Foreskin melanocyte (primary cell): ENCODE measurements at places on chromosomes 2 and 18.

DNA sequence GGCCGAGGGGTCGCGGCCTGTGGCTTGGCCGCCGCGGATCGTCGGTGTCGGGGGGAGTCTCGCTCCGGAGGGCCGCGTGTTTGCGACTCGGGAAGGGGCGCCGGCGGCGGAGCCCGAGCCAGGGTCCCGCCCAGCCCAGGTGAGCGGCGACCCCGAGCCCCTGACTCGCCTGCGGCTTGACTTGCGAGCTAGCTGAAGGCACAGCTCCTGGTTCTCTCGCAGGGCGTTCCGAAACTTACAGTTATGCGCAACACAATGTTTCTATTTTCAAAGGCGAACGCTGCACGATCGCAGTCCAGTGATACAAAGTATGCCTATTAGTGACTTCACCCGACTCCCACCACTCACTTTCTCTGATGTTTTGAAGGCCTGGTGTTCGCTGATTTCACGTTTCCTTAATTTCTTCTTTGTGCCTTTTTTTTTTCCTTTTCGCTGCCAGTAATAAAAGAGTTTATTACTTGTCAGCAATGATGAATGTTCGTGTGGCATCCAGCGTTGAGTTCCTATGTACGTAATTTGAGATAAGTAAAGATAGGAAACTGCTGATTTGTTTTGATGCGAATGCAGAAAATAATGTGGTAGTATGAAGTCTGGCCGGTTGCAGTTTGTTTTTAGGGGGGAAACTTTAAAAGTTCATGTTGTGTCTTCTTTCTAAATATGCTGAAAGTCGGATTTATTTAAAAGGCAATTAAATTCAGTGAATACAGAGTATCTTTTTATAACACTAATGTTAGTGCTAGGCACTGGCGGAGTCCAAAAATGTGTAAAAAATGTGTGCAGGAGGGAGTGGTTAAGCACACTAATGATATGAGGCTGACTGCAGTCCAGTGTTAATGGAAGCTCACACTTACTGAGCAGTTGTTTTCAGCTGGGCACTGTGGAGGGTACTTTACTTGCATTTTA is 706 bp downstream of the UBXN2A start:
- DNase-seq, result peak; percentile 52

DNA sequence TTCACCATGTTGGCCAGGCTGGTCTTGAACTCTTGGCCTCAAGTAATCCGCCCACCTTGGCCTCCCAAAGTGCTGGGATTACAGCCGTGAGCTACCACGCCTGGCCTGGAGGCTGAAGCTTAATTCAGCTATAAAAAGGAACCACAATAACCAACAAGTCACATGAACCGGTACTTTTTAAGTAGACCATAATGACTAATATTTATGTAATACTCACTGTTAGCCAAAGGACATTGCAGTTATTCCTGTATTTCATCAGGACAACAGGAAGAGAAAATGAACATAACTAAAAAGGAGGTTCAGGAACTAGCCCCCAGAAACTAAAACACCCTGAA is 49.0 kb upstream of the TMEM87B start:
- peak; percentile 38 for DNase-seq

DNA sequence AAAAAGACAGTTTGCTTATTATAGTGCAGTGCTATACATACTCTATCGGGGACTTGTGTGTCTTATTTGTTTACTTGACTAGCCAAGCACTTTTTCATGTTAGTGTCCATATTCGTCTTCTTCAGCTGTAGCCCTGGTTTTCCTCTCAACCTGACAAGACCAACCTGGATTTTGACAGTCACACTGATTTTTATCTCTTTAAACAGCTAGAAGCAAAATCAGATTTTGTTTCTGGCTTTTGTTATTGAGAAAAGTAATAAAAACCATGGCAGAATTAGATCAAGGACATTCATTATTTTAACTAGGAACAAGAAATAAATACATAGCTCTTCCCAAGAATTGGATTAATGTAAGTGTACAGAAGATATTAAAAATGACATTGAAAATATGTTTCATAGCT is 56.8 kb downstream of the SPATS2L start:
- DNase-seq, result no peak

DNA sequence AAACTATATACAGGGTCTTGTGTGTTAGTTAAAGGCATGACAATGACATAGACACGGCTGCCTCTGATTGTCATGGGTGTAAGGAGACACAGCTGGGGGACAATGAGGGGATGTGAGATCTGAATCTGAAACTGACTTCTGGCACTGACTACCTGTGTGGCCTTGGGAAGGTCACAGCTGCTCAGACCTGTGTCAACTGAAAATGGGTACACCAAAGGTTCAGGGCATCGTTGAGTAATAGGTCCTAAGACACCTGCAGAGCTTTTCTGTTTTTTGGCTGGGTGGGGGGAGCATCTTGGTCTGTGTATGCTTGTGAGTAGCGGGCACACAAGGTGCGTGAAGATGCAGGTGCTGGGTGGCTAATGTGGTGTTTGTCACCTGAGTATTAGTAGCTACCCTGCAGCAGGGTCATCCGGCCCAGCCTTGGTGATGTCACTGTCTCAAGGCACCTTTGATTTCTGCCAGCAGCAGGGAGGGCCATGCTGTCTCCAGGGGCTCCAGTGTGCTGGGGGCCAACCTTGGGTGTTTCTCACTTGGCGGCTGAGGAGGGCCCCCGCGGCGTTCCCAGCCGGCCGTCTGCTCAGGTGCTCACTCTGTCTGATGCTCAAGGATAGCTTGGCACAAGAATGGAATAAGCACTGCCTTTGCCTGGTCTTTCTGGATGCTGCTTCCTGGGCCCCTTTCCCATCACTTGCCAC is 53.1 kb upstream of the HS6ST1 start:
- DNase-seq, result no peak

- no peak for DNase-seq
These were observed 151.5 kb downstream of the GALR1 start for GRCh38 chr18:77401173-77401572.

DNA sequence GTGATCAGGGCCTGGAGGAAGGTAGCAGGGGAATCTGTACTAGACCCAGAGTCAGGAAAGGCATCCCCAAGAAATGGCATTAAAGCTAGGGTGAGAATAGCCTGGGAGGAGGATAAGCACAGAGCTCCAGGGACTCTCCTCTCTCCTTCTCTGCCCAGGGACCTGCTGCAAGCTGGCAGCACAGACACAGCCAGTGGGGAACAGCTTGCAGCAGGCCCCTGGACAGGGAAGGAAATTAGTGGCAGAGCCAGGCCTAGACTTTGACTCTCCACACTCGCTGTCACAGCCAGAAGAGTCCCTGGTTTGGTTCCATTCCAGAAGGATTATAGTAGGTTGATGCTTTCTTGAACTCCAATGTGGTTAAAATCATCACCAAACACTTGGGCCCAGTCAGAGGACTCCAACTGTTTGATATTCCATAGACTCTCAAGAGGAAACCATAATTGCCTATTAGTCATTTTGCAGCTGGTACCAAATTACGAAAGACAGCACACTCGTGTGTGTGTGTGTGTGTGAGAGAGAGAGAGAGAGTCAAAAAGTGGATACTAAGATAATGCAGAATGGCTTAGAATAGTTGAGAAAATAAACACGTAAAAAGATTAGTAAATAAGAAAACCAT is 95.5 kb upstream of the ATP8B1 start:
- DNase-seq, result no peak

GRCh38 chr2:112884869-112885505 is 26.0 kb upstream of the IL37 start:
- no peak for DNase-seq

DNA sequence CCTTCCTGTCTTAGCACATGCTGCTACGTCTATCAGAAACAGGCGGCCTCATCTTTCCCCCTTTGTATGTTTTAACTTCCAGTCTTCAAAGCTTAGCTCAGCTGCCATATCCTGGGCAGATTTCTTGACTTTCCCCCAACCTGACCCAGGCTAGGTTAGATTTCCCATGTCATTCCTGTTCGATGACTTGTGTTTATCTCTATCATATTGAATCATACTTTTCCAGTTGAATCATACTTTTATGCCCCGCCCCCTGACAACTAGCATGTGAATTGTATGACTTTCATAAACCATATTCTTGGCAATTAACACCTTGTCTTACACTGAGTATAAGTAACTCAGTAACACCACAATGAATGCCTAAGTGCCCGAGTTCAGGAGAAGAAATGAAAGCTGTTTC is 128.3 kb downstream of the CYRIA start:
- DNase-seq, result no peak

GRCh38 chr2:31255911-31256571 is 22.1 kb downstream of the EHD3 start:
- no peak for DNase-seq

DNA sequence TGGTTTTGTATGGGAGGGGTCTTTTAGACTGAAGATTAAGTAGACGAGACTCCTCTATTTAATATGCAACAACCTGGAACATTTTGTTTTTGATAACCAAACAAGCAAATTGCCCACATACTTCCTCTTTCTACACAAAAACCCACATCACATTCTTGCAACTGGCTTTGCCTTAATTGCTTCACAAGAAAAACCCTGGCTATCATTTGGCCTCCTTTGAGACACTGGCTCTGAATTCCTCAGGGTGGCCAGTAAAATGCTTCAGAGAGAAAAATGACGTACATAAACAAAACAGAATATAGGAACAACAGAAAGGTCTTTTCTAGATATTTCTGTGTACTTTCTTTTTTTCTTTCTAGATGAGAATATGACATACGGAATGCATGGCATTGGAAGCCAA is 103.0 kb downstream of the TRIB2 start:
- DNase-seq, result no peak

DNA sequence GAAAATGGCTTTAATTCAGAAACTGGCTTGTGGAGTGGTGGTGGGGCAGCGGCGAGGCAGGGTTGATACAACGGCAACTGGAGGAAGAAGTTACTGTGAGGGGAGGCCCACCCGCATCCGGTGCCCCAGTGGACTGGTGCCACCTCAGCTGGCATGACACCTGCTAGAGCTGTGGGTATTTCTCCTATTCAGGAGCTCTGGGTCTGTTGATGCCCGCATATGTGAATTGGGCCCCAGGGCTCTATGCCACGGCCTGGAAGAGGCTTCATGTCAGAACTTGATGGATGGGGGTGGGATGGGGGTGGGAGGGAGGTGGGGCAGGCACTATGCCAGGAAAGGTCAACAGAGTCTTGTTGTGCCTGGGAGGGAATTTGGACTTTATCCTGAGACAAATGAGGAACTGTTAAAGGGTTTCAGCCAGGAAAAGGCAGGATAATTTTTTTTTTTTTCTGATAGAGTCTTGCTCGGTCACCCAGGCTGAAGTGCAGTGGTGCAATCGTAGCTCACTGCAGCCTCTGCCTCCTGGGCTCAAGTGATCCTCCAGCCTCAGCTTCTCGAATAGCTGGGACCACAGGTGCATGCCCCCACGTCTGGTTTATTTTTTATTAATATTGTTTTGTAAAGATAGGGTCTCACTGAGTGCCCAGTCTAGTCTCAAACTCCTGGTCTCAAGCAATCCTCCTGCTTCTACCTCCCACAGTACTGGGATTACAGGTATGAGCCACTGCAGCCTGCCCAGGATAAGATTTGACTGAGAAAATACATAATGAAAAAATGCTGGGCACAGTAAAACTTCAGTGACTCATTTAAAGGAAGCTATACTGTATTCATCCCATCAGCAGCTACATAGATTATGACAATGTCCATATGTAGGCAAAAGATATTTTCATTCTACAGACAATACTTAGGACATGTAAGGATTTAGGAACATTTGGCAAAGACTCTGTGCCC is 52.6 kb downstream of the SH2D6 start:
- DNase-seq, result peak; percentile 2

DNA sequence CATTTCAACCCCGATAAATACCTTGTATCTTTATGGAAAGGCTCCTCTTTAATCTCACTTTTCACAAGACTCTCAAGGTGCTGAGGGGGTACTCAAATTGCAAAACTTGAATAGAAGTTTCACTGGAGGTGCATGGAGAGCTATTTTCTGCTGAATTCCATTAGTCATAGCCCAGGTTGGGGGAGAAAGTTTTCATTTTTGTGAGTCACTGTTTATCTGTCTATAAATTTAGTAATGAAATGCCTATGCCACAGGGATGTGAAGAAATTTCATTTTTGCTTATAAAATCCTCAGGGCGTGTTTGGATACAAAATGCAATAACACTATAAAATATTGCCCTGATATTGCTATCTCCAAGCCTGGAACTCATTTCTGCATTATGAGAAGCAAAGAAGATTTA is 346.3 kb downstream of the LRATD1 start:
- no peak for DNase-seq

DNA sequence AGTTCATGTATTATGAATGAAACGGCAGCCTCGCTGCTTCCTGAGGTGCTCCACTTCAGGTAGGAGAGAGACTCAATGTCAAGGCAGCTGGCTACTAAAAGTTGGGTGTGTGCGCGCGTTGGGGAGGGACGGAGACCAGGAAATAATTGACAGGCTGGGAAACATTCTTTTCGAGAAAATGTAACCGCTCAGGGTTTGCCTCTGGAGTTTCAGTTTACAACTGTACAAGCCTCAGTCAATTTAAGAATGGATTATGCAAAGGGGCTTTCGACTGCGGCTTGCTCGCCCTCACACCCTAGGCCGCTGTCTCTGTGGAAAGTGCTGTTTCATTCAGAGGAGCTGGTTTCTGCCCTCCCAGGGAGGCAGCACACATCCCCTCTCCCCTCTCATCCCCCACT is 4.4 kb upstream of the SPRED2 start:
- no peak for DNase-seq

- DNase-seq, result no peak
These were observed 46.2 kb upstream of the SMAD7 start for GRCh38 chr18:48996901-48997463.

GRCh38 chr2:98034745-98035144 is 39.0 kb upstream of the TMEM131 start:
- no peak for DNase-seq

- no peak for DNase-seq
These were observed 100.7 kb upstream of the ID2 start for GRCh38 chr2:8581234-8581561.

GRCh38 chr2:58764338-58765104 is 523.4 kb upstream of the FANCL start:
- DNase-seq, result no peak

- no peak for DNase-seq
These were observed 5.8 kb upstream of the DGUOK start for GRCh38 chr2:73920577-73921545.

GRCh38 chr18:34806527-34806926 is 96.4 kb downstream of the DTNA start:
- no peak for DNase-seq

- no peak for DNase-seq
These were observed 110.6 kb upstream of the ATP8B1 start for GRCh38 chr18:57913686-57914085.

GRCh38 chr2:234963773-234964615 is 12.2 kb downstream of the SH3BP4 start:
- DNase-seq, result no peak

DNA sequence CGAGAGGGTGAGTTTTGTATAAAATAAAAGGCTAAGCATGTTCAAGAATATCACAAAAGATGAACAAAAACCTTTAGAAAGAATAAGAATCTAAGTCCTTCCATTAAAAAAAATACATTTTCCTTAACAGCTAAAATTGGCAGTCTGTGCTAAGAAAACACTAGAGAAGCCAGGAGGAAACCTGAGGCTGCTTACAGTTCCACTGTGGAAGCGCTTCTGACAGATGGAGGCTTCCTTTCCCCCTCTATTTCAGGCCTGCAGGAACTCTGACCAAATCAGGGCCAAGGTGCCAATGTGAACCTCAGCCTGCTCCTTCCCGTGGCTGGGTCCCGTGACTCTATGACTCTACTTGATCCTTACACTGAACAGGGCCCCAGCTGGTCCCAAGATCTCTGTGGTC is 108.1 kb upstream of the ARHGAP28 start:
- DNase-seq, result no peak

- no peak for DNase-seq
These were observed 50.4 kb upstream of the CNGA3 start for GRCh38 chr2:98295721-98296414.

GRCh38 chr18:8516371-8517250 is 92.6 kb upstream of the RAB12 start:
- no peak for DNase-seq
